ENCODE measurements at places on chromosomes 13 and 19.
A peak's percentile ranks its signal among the peaks of the same experiment; 100 is the strongest.

DNA sequence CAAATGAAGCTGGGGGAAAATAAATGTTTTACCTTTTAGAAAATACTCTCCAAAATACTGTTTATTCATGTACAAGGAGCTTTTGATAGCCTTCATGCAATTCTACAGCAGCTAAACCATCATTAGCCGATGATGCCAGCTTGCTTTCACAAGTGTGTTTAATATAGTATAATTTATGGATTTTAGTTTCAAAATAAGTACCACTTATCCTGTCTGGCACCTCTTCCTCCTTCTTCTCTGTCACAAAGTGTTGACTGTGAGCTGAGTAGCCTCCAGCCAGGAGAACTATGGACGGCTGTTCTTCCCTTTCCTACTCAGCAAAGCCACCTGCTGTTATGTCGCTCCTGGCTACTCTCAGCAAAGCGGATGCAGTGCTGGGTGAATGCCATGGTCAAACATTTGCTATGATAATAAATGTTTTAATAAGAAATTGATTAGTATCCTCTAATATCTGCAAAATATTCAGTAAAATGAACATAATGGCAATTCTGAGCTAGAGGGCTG is 238.2 kb downstream of the LIG4 start:
- DNase-seq, result no peak

- peak; percentile 66 for DNase-seq
Observed at GRCh38 chr13:113981194-113981605, 7.3 kb upstream of the C13orf46 start.

GRCh38 chr13:98454389-98454881 is 122.5 kb downstream of the STK24 start:
- peak; percentile 77 for DNase-seq

- DNase-seq, result no peak
Observed at GRCh38 chr13:111636804-111637203, 316.4 kb downstream of the TEX29 start.

DNA sequence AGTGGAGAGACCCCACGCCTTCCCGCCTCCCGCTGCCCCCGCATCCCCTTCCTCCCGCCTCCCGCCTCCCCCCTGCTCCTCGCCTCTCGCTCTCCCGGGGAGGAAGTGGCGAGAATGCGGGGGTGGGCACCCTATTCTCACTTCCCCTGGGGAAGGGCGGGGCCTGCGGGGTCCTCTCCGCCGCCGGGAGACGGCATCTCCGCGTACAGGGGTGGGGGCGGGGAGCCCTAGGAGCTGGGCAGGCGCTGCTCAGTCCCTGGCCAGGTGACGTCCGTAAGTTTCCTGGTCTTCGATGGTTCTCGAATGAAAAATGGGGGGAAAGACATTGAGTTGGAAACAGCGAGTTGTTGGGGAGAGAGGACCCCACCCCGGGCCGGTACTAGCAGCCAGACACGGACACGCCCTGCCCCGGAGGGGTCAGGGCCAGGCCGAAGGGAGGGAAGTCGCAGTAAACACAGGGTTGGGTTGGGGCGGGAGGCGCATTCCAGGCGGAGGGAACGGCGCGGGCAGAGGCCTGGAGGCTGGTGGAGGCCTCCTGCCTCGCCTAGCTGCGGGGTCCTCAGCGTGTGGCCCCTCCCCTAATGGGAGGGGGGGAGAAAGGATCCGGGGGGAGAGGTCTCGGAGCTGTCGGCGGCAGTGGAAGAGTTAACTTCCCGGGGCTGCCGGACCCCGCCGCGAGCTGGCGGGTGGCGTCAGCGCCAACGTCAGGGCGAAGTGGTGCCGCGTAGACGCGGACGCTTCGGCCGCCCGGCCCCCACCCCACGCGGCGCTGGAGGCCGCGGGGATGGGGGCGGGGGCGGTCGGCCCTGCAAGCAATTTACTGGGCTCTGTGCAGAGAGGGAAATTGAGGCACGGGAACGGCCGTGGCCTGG is 10.4 kb upstream of the JUND start:
- peak; percentile 91 for DNase-seq

DNA sequence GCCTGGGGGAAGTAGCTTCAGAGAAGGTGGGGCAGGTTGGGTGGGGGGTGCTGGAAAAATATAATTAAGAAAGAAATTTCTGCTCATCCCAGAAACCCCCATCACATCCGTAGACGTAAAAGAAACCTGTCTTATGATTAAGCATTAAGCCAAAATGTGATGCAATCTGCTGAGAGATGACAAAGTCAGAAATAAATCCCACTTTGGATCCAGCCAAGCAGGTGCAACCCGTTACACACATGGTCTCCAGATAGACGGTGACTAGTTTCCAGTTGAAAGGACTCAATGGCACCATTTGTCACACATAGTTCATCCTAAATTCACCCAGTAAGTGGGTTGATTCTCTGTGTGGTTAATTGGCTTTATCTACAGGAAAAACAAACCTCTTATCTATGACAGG is 34.1 kb downstream of the PSG5 start:
- DNase-seq, result no peak

GRCh38 chr19:10422846-10423245 is 2.5 kb downstream of the PDE4A start:
- no peak for DNase-seq

DNA sequence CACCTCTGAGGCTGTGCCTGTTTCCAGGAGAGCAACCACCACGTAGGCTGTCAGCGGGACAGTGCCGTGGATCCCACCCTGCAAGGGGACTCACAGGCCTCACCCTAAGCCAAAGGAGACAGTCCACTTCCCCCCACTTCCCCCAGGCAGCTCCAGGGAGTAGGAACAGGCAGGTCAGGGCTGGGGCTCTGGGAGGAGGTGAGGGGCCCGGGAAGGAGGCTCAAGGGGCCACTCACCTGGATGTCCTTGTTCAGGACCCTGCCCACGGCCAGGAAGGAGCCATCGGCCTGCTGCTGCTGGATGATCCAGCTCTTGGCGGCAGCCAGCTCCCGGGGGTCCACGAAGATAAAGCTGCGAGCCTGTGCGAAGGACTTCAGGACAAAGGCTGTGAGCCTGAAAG is 25.6 kb downstream of the F2RL3 start:
- DNase-seq, result no peak

- no peak for DNase-seq
Observed at GRCh38 chr19:34556488-34556887, 74.9 kb downstream of the WTIP start.

DNA sequence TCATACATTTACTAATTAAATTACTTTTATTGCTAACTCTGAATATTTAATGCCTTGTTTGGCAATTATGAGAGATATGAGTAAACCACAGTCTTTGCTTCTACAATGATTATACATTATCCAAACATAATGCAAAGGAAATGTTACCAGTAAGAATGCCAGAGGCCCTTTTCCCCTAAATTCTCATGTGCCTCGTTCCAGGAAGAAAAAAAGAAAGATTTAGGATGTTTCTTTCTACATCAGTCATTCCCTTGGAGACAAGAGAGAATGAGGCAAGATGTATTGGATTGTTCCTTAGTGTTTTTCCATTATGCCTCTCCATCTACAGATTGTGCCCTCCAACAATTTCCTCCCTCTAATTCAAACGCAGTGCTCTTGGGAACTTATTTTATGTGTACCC is 50.1 kb downstream of the ITGBL1 start:
- no peak for DNase-seq

- DNase-seq, result peak; percentile 92
Observed at GRCh38 chr19:7888145-7888825, at the start of gene LRRC8E. TSS of gene LRRC8E (plus strand) at chr19:7888510. CDS start at chr19:7895604, 7,094 bp downstream.

DNA sequence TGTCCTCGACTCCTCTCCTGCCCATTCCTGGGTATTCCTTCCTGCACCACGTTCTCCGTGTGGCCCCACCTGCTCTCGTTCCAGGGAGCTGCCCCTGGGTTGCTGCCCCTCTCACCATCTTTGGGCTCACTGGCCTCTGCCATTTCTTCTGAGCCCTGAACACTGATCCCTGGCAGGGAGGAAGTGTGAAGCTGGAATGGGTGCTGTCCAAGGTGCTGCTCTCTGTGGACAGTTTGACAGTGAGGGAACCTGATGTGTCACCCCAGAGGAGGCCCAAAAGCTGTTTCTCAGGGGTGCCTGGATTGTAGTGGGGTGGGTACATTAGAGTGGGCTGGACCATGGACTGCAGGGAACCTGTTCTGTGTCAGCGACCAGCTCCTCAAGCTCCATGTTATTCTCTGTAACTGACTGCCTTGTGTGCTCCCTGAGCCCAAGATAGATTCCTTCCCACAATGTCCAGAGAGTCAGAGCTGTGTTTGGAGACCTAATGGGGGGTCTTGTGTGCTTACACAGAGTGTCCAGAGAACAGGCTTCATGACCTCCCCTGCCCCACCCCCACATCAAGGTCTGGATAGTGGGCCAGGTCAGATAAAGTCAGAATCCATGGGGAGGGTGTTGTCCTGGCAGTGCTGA is 7.2 kb upstream of the CEACAM8 start:
- DNase-seq, result peak; percentile 69

DNA sequence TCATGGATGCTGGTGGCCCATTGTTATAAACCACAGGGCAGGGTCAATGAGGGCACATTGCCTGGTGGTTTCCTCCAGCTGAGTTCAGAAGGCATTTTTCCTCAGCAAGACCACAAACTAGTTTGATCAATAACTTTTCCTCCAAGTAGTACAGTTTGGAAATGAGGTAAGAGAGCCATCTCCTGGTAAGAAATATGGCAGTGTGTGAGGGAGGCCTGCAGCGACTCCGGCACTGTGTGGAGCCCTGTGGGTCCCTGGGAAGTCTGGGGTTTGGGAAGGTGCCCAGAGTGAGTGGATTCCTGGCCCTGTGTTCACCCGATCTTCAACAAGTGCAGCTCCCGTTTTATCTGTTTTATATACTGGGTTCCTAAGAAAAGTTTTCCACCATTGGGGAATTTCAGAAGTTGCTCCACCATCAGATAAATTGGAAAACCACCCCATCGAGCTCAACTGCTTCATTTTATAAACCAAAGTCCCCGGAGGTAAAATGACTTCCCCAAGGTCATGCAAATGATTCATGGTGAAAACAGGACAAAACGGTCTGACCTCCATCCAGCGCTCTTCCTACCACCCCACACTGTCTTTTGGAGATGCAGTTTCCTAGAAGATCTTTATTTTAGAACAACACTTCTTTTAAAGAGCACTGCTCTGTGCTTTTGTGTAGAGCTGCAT is 148.4 kb downstream of the KATNAL1 start:
- peak; percentile 89 for DNase-seq

- peak; percentile 61 for DNase-seq
Observed at GRCh38 chr19:42409477-42409876, 17.7 kb downstream of the LIPE start.

DNA sequence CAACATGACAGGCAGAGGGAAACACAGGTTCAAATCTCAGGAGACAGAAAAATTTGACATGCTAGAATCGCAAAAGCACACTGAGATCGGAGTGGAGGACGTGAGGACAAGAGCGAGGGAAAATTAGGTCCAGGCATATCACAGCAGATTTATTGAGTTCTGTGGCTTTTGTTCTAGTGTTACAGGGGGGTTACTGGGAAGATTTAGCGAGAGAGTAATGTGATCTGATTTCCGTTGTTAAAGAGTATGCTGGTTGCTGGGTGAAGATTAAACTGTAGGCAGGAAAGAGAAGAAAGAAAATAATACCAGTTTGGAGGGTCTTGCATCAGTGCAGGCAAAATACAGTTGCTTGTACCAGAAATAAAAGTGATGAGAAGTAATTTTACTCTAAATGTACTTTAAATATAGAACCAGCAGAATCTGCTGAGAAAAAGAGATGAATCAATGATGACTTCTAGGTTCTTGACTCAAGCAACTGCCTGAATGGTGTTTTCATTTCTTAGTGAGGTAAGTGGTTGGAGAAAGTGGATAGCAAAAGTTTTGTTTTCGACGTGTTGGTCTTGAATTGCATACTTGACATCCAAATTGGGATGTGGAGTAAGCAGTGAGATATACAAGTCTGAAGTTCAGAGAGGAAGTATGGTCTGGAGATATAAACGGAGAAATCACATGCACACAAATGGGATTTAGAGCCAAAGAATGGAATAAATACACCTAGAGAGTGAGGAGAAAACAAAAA is 35.7 kb downstream of the UFM1 start:
- no peak for DNase-seq

GRCh38 chr13:57314897-57315520 is 148.0 kb downstream of the PRR20E start:
- peak; percentile 23 for DNase-seq

- DNase-seq, result no peak
Observed at GRCh38 chr19:6853868-6854267, 33.5 kb upstream of the ADGRE1 start.

DNA sequence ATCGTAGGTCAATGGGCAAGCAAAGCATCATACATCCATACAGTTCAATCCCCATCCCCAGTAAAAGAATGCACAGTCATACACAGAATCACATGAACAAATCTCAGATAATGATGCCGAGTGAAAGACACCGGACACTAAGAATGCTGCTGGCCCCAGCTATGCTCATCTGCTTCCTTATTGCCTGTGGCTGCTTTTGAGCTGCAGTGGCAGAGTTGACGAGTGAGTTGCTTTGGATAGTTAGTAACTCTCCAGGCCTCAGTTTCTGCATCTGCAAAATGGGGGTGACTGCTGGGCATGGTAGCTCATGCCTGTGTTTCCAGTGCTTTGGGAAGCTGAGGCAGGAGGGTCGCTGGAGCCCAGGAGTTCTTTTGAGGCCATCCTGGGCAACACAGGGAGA is 12.9 kb upstream of the NFIC start:
- no peak for DNase-seq

GRCh38 chr13:20193907-20194631 is 1.3 kb upstream of the GJB2 start:
- no peak for DNase-seq

DNA sequence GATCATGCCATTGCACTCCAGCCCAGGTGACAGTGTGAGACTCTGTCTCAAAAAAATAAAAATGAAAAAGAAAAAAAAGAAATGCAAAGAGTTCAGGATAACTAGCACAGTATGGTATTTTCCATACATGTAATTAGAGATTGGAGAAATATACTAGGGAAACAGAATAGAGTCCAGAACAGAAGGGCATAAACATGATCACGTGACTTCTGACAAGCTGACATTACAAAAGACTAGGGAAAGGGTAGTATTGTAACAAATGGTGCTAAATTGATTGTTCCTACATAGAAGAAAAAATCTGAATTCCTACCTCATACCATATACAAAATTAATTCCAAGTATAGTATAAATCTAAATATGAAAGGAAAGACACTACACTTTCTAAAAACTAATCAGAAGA is 1.3 kb upstream of the NLRP5 start:
- DNase-seq, result no peak

DNA sequence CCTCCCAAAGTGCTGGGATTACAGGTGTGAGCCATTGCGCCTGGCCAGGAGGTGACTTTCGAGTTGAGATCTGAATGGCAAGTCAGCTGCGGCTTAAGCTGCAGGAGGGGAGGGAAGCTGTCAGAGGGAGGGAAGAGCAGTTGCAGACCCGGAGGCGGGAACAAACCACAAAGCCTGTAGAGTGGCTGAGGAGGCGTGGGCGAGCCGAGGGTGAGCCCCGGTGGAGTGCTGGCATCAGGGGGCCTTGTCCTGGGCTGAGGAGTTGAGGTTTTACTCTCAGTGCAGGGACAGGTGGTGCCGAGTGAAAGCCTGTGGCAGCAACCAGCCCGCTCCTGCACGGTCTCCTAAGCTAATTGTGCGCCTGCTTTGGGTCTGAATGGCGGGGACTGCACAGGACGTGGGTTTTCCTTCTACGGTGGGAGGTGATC is 24.2 kb downstream of the PPP1R37 start:
- DNase-seq, result peak; percentile 48

All from astrocyte of the hippocampus (primary cell).